ENCODE measurements at places on chromosomes 16 and 17. TPM values are rescaled to one million over a fixed set of nuclear protein-coding genes. Genes with fewer than 3 reads are reported as not detected.

The AIPL1 gene
- total RNA-seq: not detected

The METTL26 gene
- 119 TPM for total RNA-seq

The HS3ST3A1 gene
- total RNA-seq: 0.29 TPM

The HOXB3 gene
- total RNA-seq: 15.2 TPM

The PTX4 gene
- total RNA-seq: not detected

The KRT20 gene
- not detected for total RNA-seq

The TNK1 gene
- 0.27 TPM for total RNA-seq
